Panc1 (cell line): ENCODE measurements at places on chromosomes 13 and 19.

- H3K4me1 ChIP-seq = no peaks in the 10 kb centered on the region; the same call in 1 of the 2 replicates
- DNase-seq = no peak
- no peaks in the 10 kb centered on the region for H3K27me3 ChIP-seq
- H3K36me3 ChIP-seq = peaks cover 7% of the 10 kb centered on the region; the same call in 1 of the 2 replicates
These were observed 8.9 kb downstream of the KHSRP start for GRCh38 chr19:6415591-6416190.

- no peak for DNase-seq
- no peak overlapping the region for H3K4me3 ChIP-seq
- H3K36me3 ChIP-seq = no peaks in the 10 kb centered on the region
- peaks cover 6% of the 10 kb centered on the region; the same call in 1 of the 2 replicates for H3K4me1 ChIP-seq
- H3K27ac ChIP-seq = no peak overlapping the region
- no peaks in the 10 kb centered on the region for H3K27me3 ChIP-seq
These were observed 4.9 kb upstream of the SLC25A15 start for GRCh38 chr13:40784540-40784939.

GRCh38 chr19:52923778-52924593 lies 758 bp upstream of the ZNF888 start:
- peak overlapping the region; percentile 77 for H3K4me3 ChIP-seq
- no peak for DNase-seq
- H3K27ac ChIP-seq = peak overlapping the region; percentile 77
- no peaks in the 10 kb centered on the region for H3K27me3 ChIP-seq
- H3K4me1 ChIP-seq = peaks cover 5% of the 10 kb centered on the region; the same call in 1 of the 2 replicates

DNA sequence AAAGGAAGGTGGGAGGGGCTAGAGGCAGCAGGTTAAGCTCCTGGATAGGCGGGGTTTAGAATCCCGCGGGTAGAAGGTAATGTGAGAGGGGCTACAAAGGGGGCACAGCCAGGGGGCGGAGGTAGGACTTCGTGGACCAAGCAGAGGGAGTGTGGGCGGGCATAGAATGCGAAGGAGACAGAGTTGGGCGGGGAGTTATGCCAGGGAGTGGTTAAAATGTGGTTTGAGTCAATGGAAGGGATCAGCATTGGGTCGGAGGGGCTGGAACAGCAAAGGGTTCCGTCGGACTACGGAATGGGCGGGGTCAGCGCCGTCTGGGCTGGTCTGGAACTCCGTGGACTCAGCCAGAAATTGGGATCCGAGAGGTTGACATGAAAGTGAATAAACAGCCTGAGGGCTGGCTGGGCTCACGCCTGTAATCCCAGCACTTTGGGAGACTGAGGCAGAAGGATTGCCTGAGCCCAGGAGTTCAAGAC lies 3.0 kb downstream of the LTBP4 start:
- peaks cover 12% of the 10 kb centered on the region for H3K4me1 ChIP-seq
- no peaks in the 10 kb centered on the region for H3K27me3 ChIP-seq
- peak overlapping the region; percentile 62 for H3K4me3 ChIP-seq
- H3K36me3 ChIP-seq = no peaks in the 10 kb centered on the region
- no peak overlapping the region for H3K27ac ChIP-seq
- DNase-seq = no peak

DNA sequence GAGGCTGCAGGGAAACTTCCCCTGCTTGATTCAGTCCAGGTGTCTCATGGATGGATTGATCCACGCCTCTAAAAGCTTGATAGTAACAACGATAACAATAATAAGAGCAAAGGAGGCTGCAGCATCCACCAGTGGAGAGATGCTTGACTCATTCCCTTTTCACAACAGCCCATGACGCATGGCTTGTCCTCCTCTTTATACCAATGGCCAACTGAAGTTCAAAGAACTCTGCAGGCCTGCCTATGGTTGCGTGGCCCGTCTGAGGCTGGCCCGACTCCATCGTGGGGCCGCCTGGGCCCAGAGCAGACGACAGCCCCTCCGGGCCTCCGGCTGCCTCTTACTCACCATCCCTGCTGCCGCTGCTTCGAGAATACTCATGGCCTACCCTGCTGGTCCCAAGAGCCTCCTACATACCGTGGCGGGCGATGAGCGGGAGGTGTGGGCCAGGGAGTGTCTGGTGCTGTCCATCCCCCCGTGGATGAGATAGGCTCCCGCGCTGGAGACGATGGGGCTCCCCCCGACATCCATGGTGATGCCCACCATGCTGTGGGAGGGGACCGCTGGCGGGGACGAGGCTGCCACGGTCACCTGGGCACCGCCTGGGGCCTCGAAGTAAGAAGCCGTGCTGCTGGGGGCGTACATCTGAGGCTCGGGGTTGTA lies 61.8 kb upstream of the RANBP3 start:
- H3K4me3 ChIP-seq = no peak overlapping the region
- no peak overlapping the region for H3K27ac ChIP-seq
- H3K4me1 ChIP-seq = no peaks in the 10 kb centered on the region
- H3K36me3 ChIP-seq = no peaks in the 10 kb centered on the region

DNA sequence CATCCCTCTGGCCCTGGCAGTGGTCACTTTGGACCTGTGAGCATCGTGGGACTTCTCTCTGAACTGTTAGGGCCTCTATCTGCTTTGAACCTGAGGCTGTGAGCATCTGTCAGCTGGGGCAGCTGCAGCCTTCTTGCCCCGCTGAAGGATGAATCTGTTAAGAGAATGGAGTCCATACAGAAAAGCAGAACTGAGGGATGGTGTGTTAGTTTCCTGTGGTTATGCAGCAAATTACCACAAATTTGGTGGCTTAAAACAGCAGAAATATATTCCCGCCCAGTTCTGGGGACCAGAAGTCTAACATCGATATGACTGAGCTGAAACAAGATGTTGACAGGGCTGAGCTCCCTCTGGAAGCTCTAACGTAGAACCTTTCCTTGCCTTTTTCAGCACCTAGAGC lies 1.6 kb upstream of the ZNF497 start:
- DNase-seq = no peak
- H3K27ac ChIP-seq = no peak overlapping the region
- H3K4me3 ChIP-seq = no peak overlapping the region

- no peaks in the 10 kb centered on the region for H3K27me3 ChIP-seq
- peak overlapping the region; percentile 88 for H3K27ac ChIP-seq
- H3K4me3 ChIP-seq = no peak overlapping the region; the same call in 1 of the 2 replicates
- H3K4me1 ChIP-seq = peaks cover 13% of the 10 kb centered on the region
These were observed 8.1 kb upstream of the ARRDC2 start for GRCh38 chr19:17999684-18000479.

DNA sequence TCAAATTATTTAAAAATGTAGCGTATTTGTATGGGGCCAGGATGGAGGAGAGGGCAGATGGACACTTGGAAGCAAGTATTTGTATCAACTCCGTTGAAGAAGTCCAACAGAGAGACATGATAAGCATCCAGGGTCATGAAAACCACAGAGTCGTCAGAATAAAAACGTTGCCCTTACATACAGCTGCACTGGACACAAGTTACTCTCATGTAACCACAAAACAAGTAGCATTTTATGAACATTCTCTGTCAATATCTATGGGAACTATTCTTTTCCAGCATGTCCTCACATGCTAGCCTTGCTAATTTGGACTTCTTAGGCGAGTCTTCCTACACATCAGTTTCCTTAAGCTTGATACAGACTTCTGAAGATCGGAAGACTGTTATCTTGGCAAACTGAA lies 35.0 kb downstream of the EFNB2 start:
- H3K4me1 ChIP-seq = no peaks in the 10 kb centered on the region
- no peak for DNase-seq
- H3K27ac ChIP-seq = no peak overlapping the region
- no peaks in the 10 kb centered on the region for H3K27me3 ChIP-seq
- no peaks in the 10 kb centered on the region for H3K36me3 ChIP-seq
- H3K4me3 ChIP-seq = no peak overlapping the region

DNA sequence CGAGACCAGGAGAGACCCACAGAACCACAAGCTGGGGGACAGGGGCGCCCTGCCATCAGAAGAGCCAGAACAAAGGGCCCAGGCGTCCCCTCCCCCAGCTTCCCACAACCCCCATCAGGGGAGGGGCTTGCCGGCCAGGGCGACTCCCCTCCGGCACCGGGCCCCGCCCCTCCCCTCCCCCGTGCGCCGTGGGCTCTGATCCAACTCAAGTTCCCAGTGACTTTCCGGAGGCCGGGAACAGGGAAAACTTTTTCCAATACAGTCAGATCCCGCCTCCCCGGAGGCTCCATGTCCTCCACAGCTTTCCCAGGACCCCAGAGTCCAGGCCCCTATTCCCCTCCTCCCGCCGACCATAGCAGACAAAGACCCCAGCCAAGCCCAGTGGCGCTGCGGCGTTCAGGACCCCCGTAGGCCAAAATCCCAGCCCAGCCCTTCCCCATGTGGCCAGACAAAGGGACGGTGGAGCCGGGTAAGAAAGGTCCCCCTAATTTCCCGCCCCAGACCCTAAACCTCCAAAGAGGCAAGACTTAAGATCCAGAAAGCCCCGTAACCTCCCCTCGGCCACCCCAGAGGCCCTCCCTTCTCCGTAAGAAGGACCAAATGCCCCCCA lies 673 bp downstream of the TEAD2 start:
- no peaks in the 10 kb centered on the region for H3K27me3 ChIP-seq
- H3K27ac ChIP-seq = peak overlapping the region; percentile 77
- DNase-seq = no peak
- H3K36me3 ChIP-seq = peaks cover 3% of the 10 kb centered on the region; the same call in 1 of the 2 replicates
- peak overlapping the region; percentile 60 for H3K4me3 ChIP-seq

- no peak overlapping the region for H3K4me3 ChIP-seq
- no peaks in the 10 kb centered on the region for H3K36me3 ChIP-seq
- no peak overlapping the region for H3K27ac ChIP-seq
- no peaks in the 10 kb centered on the region for H3K27me3 ChIP-seq
- DNase-seq = no peak
- no peaks in the 10 kb centered on the region for H3K4me1 ChIP-seq
These were observed 86.6 kb downstream of the SLC7A1 start for GRCh38 chr13:29508876-29509252.

GRCh38 chr13:78816154-78816553 lies 157.2 kb upstream of the OBI1 start:
- H3K4me3 ChIP-seq = no peak overlapping the region
- no peak for DNase-seq
- no peaks in the 10 kb centered on the region for H3K4me1 ChIP-seq
- H3K27me3 ChIP-seq = no peaks in the 10 kb centered on the region
- no peaks in the 10 kb centered on the region for H3K36me3 ChIP-seq

DNA sequence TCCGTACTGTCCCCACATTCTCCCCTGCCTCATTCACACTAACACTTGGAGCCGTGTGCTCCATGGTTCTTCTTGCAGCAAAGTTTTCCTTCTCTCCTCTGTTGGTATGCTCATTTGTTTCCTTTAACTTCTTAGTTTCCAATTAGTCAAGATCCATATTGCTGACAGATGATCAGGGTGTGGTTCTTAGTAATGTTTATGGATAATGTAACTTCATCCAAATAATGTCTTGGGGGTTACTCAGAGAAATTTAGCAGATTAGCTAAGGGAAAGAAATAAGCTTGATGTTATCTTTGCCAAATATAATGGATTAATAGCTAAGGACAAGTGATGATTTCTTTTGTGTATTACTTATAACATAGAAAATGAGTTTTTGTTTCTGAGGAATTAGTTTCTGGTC lies 174.4 kb downstream of the NUFIP1 start:
- H3K4me1 ChIP-seq = no peaks in the 10 kb centered on the region
- H3K36me3 ChIP-seq = no peaks in the 10 kb centered on the region
- H3K27ac ChIP-seq = no peak overlapping the region
- no peaks in the 10 kb centered on the region for H3K27me3 ChIP-seq
- no peak overlapping the region for H3K4me3 ChIP-seq
- no peak for DNase-seq

- H3K27ac ChIP-seq = no peak overlapping the region
- no peak for DNase-seq
- no peaks in the 10 kb centered on the region for H3K4me1 ChIP-seq
- H3K4me3 ChIP-seq = no peak overlapping the region
- H3K36me3 ChIP-seq = no peaks in the 10 kb centered on the region
- 0 out of 2 replicates have a peak, but pooled peaks cover 2% of the 10 kb centered on the region for H3K27me3 ChIP-seq
These were observed 10.6 kb downstream of the FPR2 start for GRCh38 chr19:51771376-51772130.

- DNase-seq = no peak
- H3K27me3 ChIP-seq = no peaks in the 10 kb centered on the region
- no peaks in the 10 kb centered on the region for H3K36me3 ChIP-seq
- no peak overlapping the region for H3K4me3 ChIP-seq
These were observed 600 bp upstream of the CAPN12 start for GRCh38 chr19:38744874-38745273.

DNA sequence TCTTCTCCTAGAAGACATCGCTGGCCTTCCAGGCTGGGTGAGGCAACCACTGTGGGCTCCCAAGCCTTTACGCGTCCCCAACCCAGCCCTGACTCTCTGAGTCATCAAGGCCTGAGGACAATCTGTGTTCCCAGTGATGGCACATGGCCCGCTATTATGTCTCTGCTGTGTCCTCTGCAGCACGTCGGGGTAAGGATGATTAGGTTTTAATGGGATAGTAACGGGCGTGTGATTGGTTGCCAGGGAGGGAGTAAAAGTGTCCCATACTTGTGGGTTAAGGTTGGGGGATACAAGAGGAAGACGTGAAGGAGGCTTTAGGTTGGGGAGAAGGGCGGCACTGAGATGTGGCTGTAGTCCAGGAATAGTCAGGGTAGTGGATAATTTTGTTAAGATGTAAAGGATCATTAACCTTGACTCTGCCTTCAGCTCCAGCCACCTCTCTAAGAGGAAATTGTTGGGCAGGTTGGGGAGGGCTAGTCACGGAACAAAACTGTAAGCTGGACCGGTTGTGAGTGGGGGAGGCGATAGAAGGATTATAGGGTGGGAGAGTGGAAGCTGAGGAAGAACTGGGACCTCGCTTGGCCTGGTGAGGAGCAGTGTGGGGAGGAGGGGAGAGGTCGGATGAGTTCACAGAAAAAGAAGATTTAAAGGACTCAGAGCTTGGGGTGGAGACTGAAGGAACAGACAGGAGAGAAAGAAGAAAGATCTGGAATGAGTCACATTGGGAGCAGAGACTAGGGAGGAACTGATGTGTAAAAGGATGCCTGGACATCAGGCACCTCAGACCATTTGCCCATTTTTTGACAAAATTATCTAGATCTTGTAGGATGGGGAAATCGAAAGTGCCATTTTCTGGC lies 27.9 kb upstream of the IGFL1 start:
- no peak overlapping the region for H3K4me3 ChIP-seq
- H3K4me1 ChIP-seq = no peaks in the 10 kb centered on the region
- no peaks in the 10 kb centered on the region for H3K27me3 ChIP-seq
- no peaks in the 10 kb centered on the region for H3K36me3 ChIP-seq
- DNase-seq = no peak
- no peak overlapping the region for H3K27ac ChIP-seq

DNA sequence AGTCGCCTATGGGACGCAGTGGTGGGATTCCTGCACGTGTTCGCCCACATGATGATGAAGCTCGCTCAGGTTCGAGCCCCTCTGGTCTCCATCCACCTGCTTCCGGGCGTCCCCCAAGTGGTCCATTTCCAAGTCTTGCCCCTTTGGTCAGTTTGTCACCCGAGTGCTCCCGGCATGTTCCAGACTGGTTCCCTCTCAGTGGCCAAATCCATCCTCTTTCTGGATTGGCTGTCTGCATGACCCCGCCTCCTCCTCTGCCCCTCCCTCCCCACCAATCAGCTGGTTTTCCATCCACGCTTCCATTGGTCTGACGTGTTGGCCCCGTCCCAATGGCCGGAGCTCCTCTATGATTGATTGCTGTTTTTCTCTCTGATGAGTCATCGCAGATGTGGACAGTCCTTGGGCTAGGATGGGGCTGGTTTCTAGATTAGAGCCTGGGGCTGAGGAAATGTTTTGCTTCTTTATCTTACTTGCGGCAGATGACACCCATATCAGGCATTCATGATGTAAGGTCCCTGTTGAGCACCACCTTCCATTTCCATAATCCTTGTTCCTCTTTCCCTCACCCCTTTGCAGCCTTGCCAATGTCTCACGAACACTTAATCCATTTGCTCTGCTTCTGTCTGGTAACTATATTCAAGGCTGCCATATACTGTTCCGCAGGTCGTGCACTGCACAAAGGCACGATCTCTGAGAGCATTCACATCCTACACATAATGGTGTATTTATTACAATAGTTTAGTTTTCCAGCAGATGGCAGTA lies 73.8 kb downstream of the MAP4K1 start:
- H3K27me3 ChIP-seq = peaks cover 3% of the 10 kb centered on the region; the same call in 1 of the 2 replicates
- H3K4me1 ChIP-seq = peaks cover 15% of the 10 kb centered on the region
- peak overlapping the region; percentile 32 for H3K27ac ChIP-seq
- peak; percentile 95 for DNase-seq
- H3K36me3 ChIP-seq = no peaks in the 10 kb centered on the region
